Renal cortical epithelial cell (primary cell): ENCODE measurements at places on chromosomes 3 and 15. TPM values are rescaled to one million over a fixed set of nuclear protein-coding genes. Genes with fewer than 3 reads are reported as not detected.

The ZFAND6 gene
- 203 and 290 TPM in 2 replicates for total RNA-seq

The SLC12A8 gene
- 18.7 and 28.3 TPM in 2 replicates for total RNA-seq

The SLC38A3 gene
- total RNA-seq = 1.8 TPM in 1 of 2 replicates, not detected in the other

The ISLR2 gene
- not detected in 2 replicates for total RNA-seq

The NLGN1 gene
- total RNA-seq = 8.2 and 20.4 TPM in 2 replicates
